ENCODE measurements at places on chromosomes 1 and 21. TPM values are rescaled to one million over a fixed set of nuclear protein-coding genes. Genes with fewer than 3 reads are reported as not detected.

MPL gene
- not detected for total RNA-seq

ZNF648 gene
- not detected for total RNA-seq

DLGAP3 gene
- 0.87 TPM for total RNA-seq

TNFRSF4 gene
- total RNA-seq = 0.62 TPM

RAD54L gene
- 29.4 TPM for total RNA-seq

KRTAP10-5 gene
- total RNA-seq = not detected

RNF223 gene
- total RNA-seq = 0.08 TPM

NPHS2 gene
- not detected for total RNA-seq

NEK7 gene
- 53.0 TPM for total RNA-seq

PRRX1 gene
- total RNA-seq = 0.69 TPM

IL19 gene
- total RNA-seq = not detected

FAM131C gene
- 3.4 TPM for total RNA-seq

C1orf87 gene
- total RNA-seq = not detected

FUBP1 gene
- 150 TPM for total RNA-seq

DMBX1 gene
- total RNA-seq = 0.05 TPM

C1orf122 gene
- total RNA-seq = 77.2 TPM

ADGRL2 gene
- 34.2 TPM for total RNA-seq

RRP1B gene
- 30.7 TPM for total RNA-seq

OSBPL9 gene
- 85.5 TPM for total RNA-seq

GABRD gene
- 3.0 TPM for total RNA-seq

EPHA10 gene
- total RNA-seq = 2.8 TPM

LCE3E gene
- total RNA-seq = not detected

CELA3B gene
- total RNA-seq = 3.4 TPM

LRRC53 gene
- not detected for total RNA-seq

AK5 gene
- total RNA-seq = 3.0 TPM

GSTM4 gene
- total RNA-seq = 22.0 TPM

SLC25A24 gene
- 31.8 TPM for total RNA-seq

BMP8B gene
- total RNA-seq = 3.7 TPM

KCNE2 gene
- not detected for total RNA-seq

CCDC30 gene
- total RNA-seq = 1.3 TPM

SPATA1 gene
- total RNA-seq = 5.0 TPM

VWA1 gene
- total RNA-seq = 858 TPM

BEND5 gene
- total RNA-seq = not detected

CLDN19 gene
- 0.05 TPM for total RNA-seq

GLIS1 gene
- total RNA-seq = 0.28 TPM

CBR1 gene
- total RNA-seq = 27.8 TPM

TINAGL1 gene
- 6.1 TPM for total RNA-seq

MRPL20 gene
- total RNA-seq = 196 TPM

AGTRAP gene
- total RNA-seq = 57.0 TPM

DIPK1A gene
- 1.2 TPM for total RNA-seq

FCRL5 gene
- not detected for total RNA-seq

LRRC40 gene
- 15.9 TPM for total RNA-seq

ACTN2 gene
- 0.49 TPM for total RNA-seq

PIGR gene
- 1.4 TPM for total RNA-seq

WNT9A gene
- 26.5 TPM for total RNA-seq

TRIM58 gene
- not detected for total RNA-seq

PCBP3 gene
- total RNA-seq = not detected

PRELP gene
- not detected for total RNA-seq

LRRN2 gene
- 2.0 TPM for total RNA-seq

TNFRSF18 gene
- total RNA-seq = 4.3 TPM

FCRL6 gene
- not detected for total RNA-seq

Measured in Panc1 (cell line).